ENCODE measurements at places on chromosomes 1 and 21.

DNA sequence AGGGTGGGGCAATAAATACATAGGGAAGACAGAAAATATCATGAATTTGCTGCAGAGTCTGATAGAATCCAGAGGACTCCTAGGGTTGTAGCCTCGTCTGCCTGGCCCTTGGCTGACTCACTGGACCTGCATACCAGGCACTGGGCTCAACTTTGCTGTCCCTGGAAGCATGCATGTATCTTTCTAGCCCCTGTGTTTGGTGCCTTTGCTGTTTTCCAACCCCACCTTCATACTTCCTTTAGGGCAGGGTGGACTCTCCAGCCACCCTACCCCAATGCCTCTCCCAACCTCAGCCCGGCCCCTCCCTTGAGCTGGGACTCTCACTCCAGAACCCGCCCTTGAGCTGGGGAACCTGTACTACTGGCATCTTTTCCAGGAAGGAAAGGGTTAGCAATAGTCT is 1.2 kb downstream of the RAB25 start:
- DNase-seq: no peak

- DNase-seq: no peak
These were observed 15.4 kb downstream of the KCNH1 start for GRCh38 chr1:211118407-211119102.

GRCh38 chr1:8017495-8018197 is 8.5 kb downstream of the ERRFI1 start:
- no peak for DNase-seq

DNA sequence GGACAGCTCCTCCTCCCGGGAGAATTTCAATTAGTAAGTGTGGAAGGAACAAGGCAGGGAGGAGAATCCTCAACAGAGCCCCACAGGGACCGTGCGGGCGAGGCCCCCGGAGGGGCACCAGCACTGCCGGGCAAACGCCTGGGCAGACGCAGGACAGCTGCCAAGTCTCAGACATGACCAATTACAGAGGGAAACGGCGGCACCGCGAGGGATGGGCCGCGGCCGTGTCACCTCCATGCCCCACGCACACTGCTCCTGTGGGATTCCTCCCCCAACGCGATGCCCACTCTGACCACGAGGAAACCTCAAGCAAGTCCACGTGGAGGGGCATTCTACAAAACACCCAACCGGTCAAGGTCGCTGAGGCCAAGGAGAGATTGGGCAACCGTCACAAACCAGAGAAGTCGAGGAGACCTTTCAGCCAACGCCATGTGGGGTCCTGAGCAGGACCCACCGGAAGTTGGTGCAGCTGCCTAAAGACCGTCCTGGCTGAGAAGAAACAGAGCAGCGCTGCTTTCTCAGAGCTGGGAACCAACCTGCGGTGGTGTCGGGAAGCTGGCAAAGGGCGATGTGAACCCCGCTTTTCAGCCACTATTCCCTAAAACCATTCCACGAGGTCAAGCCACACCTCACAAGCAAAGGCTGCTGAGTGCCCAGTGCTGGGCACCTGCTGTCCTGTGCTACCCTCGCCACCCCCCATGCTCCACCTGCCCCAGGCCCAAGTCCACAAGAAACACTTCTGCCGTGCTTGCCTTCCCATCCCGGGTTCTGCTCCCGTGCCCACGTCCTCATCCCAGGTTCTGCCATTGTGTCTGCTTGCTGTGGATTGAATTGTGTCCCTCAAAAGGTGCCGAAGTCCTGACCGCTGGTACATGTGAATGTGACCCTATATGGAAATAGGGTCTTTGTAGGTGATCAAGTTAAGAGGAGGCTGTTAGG is 1.4 kb upstream of the KRTAP10-4 start:
- no peak for DNase-seq

DNA sequence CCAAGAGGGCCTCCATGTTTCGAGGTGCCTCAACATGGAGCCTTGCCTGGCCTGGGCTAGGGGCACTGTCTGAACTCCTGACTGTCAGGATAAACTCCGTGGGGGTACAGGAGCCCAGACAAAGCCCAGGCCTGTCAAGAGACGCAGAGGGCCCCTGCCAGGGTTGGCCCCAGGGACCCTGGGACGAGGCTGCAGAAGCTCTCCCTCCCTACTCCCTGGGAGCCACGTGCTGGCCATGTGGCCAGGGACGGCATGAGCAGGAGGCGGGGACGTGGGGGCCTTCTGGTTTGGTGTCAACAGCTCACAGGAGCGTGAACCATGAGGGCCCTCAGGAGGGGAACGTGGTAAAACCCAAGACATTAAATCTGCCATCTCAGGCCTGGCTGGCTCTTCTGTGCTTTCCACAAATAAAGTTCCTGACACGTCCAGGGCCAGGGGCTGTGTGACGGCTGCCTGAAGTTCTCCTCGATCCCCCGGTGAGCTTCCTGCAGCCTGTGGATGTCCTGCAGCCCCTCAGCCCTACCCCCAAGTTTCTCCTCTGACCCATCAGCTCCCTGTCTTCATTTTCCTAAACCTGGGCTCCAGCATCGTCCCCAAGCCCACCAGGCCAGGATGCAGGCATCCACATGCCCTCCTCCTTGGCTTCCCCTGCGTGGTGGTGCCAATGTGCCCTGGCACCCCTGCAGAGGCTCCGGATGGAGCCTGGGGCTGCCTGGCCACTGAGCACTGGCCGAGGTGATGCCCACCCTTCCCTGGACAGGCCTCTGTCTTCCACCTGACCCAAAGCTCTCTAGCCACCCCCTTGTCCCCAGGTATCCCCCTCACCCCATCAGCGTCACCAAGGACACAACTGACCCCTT is 12.8 kb upstream of the LRRC3 start:
- DNase-seq: no peak

GRCh38 chr1:33692206-33693188 is 171.4 kb upstream of the HMGB4 start:
- no peak for DNase-seq

DNA sequence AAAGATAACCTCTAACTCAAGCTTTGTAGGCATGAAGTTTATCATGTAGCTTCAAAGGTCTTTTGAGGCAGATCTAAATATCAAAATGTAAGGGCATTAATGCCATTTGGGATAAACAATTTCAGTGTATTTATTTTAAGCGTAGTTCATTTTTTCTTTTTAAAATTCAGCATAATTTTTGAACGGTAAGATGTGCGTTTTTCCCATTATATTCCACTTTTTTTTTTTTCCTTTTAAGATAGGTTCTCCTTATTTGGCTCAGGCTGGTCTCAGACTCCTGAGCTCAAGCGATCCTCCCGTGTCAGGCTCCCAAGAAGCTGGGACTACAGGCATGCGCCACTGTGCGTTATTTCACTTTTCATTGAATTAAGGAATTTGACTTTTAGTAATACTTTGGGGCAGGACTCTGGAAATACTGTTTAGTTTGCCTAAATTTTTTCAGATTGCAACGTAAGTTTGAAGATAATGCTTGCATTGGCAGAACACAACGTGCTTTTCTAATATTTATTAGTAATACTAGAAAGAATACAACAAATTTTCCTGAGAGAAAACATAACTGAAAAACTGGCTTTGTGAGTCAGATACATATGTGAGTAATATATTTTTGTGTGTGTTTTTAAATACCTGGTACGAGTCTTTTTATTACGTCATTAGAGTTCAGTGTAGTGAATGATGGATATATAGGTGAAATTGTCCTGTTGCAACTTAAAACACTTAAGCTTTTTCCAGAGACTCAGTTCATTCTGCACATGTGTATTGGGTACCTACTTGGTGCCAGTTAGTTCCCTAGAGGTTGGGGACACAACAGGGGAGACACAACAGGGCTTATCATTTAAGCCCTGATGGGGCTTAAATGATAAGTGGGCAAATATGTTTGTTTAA is 2.2 kb downstream of the RALGPS2 start:
- DNase-seq: no peak

- DNase-seq: peak; percentile 27
These were observed 17.2 kb upstream of the POFUT2 start for GRCh38 chr21:45304945-45305344.

- no peak for DNase-seq
These were observed 451.7 kb downstream of the CAMTA1 start for GRCh38 chr1:7236844-7237515.

DNA sequence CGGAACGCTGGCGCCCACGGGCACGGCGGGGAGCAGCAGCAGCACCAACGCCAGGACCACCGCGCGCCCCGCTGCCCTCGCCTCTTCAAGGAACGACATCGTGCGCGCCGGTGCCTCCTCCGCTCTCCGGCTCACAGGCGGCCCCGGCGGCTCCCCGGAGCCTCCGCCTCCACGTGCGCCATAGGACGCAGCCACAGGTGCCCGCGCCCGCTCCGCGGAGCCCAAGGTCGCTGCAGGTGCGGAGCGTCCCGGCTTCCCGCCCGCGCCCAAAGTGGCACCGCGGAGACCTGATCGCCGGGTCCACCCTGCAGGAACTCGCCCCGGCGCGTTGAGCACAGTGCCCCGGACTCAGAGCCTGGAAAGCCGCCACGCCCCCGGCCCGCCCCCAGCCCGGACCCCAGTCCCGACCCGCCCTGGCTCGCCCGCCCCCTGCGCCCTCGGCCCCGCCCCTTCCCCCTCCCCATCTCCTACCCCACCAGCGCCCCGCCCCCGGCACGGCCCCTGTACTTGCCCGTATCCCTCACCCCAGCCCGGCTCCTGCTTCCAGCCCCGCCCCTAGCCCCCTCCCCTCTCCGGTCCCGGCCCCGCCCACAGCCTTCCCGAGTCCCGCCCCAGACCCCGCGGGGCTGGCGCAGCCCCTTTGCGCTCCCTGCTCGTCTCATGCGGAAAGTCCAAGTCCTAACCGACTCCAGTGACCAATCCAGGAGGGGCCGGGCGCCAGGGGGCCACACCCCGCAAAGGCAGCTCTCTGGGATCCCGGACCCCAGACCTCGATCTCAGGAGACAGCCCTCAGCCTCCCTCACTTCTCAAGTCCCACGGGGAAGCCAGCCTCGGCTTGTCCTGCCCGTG is at the start of gene MEGF6:
TSS of gene MEGF6 (minus strand) at position 339 of the 850 bp plus-strand sequence. CDS start at position 99, 240 bp downstream.
- peak; percentile 63 for DNase-seq

GRCh38 chr1:239426821-239427475 is 40.6 kb downstream of the CHRM3 start:
- no peak for DNase-seq

DNA sequence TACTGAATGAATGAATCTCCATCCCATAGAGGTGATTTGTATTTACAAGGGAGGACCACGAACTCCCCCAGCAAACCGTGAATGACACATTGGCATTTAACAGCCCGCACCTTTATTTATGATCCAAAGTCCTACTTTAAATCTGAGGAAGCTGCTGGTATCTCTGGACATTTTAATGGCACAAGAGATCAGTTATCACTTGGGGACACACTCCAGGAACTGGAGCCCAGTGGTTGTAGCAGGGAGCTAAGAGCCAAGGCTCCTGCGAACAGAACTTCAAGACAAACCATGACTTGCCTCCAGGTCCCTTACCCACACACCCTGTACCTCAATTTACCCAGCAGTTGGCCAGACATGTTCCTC is 1.2 kb downstream of the CTNNBIP1 start:
- DNase-seq: no peak

- DNase-seq: peak; percentile 69
These were observed at the start of gene MPC2 for GRCh38 chr1:167936930-167937708. Gene MPC2, minus strand, starts transcription at chr1:167937072. Its CDS starts 1,231 bp downstream, at chr1:167935841.

DNA sequence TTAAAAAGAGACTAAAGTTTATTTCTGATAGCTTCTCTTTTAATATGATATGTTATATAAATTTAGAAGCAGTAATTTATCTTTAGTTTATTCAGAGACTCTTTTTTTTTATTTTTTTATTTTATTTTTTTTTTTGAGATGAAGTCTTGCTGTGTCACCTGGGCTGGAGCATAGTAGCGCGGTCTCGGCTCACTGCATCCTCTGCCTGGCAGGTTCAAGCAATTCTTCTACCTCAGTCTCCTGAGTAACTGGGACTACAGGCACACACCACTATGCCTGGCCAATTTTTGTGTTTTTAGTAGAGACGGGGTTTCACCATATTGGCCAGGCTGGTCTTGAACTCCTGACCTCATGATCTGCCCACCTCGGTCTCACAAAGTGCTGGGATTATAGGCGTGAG is 89.6 kb downstream of the DISP1 start:
- no peak for DNase-seq

DNA sequence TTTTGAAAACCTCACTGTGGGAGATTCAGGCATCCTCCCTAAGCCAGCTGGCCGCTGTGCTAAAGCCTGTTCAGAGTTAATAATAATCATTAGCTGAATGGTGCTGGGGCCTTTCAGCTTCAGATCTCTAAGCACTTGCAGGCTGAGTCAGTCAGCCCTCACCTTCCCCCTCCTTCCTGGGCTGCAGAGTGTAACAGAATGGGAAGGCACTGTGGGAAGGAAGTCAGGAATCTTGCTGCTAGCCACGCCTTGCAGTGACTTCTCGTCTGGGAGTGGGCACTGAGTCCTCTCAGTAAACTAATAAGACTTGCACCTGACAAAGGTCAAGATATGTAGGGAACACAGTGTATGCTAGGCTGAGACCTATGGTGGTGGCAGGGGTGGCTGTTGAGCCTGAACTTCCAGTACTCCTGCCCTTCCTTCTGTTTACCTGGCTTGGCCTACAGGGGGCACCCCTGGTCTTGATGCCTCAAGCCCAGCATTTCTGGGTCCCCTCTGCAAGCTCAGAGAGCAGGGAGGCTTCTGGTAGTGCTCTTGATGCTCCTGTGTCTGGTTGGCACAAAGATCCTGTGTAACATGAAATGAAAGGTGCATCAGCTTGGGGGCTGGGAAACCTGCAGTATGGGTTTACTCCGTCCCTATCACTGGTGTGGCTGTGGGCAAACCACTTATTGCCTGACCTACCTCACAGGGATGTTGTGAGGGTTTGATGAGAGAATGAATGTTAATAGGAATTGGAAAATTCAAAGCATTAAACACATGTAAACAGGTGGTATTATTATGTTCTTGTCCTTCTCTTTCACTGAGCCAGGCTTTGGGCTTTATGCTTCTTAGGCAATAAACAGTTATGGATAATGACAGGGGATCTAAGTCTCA is 6.0 kb downstream of the CYB561D1 start:
- peak; percentile 72 for DNase-seq

- no peak for DNase-seq
These were observed 119.4 kb downstream of the C1orf94 start for GRCh38 chr1:34296059-34296458.

DNA sequence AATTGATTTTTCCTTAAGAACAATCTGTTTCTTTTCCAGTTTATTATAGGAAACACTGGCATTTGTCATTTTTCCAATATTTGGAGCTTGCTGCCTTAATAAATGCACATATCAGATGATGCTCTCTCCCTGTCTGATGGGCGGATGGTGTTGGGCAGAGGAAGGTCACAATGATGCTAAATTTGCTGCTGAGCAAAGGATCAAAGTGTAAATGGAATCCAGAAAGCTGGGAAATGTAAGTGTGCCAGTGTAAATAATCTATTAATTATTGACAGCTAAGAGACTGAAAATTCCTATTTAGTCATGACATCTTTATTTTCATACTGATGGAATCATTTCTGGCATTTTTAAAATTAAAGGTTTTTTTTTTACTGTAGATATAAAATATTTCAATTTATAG is 243.2 kb downstream of the PTBP2 start:
- DNase-seq: no peak

DNA sequence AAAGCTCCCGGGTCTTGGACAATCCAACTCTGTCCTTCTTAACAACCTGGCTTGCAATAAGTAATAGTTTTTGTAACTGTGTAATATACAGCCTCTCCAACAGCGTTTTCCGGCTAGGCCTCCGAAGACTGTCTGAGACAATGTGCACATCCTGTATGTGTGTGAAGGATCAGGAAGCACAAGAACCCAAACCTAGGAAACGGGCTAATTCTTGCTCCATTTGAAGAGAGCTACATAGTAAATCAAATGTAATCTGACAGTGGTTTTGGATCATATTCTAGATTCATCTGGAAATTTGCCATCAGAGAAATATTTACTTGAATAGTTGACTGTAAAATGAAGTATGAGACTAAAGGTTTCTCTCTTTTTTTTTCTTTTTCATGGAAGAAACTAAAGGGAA is 1.2 kb downstream of the GPR52 start:
- DNase-seq: no peak

GRCh38 chr1:3313576-3313950 is 140.9 kb upstream of the ARHGEF16 start:
- no peak for DNase-seq

Measured in CD4-positive, alpha-beta T cell treated with Interleukin-1 beta for 1 hour (primary cell).